ENCODE measurements at places on chromosomes 13 and 19.

DNA sequence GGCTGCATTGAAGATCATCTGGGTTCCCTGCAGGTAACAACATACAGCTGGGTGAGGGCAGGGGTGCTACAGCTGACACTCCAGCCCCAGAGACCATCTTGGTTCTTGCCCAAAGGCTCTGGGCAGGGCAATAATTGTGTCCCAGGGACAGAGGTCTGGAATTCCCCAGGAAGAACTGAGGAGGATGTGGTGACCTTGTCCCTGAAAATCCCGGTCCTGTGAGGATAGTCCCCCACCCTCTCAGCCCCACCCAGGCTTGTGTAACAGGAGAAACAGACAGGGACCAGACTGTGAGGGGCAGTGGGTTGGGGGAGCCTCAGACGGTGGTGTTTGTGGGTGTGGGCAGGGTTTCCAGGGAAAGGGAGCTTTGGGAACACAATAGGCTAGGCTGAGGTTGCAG is 63.5 kb downstream of the COLGALT1 start:
- DNase-seq: no peak

DNA sequence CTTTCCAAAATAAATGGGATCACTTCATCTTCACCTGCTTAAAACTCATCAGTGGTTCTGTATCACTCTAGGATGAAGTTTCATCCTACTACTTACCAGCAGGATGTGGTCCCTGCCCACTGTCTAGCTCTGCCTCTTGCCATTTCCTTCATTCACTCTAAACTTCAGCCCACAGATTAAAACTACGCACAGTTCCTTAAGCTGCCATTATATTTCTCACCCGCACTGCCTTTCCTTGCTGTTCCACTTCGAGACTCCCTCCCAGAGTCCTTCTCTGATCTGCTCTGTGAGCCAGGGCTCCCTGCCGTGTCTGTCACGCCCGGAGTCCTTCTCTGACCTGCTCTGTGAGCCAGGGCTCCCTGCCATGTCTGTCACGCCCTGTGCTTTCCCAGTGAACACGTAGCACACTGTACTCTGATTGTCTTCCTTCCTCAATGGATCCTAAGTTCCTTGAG is 52.0 kb upstream of the NPAS1 start:
- no peak for DNase-seq

GRCh38 chr19:58520257-58520599 is 618 bp upstream of the ZBTB45 start:
- DNase-seq: no peak

- no peak for DNase-seq
These were observed 190.6 kb downstream of the TUBA3C start for GRCh38 chr13:18991060-18991459.

DNA sequence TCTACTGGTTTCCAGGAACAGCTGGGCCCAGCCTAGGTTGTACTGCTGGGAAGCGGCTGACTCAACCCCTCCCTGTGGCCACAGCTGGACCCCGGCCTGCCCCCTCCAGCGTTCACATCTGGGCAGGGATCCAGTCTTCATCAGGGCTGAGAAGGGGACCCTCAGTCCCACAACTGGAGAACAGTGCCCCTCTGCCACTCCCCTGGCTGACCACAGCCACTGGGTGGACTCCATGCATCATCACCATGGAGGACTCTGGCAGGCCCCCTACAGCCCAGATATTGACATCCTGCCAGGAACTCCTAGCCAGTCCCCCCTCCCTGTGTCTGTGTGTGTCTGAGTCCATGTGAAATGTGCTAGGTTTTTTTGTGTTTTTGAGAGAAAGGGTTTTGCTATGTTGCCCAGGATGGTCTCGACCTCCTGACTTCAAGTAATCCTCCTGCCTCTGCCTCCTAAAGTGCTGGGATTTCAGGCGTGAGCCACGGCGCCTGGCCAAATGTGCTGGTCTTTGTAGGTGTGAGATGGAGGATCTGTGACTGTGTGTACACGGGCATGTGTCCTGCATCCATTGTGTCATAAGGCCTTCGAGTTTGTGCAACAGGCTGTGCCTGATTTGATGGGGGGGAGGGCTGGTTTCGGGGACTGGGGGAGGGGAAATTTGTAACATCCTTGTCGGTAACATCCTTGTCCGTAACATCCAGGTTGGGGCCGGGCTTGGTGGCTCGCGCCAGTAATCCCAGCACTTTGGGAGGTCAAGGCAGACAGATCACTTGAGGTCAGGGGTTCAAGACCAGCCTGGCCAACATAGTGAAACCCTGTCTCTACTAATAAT is 4.0 kb upstream of the HOOK2 start:
- peak; percentile 97 for DNase-seq

DNA sequence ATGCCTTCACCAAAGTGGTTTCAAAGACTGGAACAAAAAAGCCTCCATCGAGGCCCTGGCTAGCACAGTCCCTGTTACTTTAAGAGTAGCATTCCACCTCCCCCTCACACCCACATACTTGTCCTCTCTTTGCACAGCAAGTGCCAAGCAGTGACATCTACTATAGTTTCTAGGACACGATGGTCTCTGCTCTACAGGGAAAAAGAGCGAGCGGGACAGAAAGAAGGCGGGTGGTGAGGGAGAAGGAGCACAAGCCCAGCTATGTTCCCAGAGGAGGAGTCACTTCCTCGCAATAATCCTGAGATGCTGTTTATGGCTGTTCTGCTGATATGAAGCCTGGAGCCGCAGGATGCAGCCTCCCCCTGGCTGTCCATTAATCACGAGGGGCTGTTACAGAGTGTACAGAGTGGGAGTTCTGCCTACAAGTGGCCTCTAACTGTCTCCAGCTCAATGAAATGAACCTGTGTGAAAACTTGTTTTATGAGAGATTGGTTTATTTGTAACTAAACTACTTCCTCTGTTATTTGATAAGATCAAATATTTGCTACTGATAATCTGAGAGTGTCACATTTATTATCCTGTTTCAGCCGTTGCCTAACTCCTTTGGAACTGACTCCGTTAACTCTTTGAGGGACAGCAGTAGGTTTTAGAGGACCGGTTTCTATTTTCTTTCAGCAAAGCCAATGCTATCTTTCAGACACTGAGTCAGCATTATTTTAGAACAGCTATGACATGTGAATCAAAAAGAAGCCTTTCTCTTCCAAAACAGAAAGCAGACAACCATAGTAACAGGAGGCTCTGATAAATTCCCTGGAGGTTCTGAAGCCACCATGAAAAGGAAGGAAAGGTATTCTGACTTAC is 208.0 kb downstream of the SPRY2 start:
- DNase-seq: peak; percentile 78

- DNase-seq: no peak
These were observed 26.4 kb downstream of the CLEC4M start for GRCh38 chr19:7789447-7789846.

DNA sequence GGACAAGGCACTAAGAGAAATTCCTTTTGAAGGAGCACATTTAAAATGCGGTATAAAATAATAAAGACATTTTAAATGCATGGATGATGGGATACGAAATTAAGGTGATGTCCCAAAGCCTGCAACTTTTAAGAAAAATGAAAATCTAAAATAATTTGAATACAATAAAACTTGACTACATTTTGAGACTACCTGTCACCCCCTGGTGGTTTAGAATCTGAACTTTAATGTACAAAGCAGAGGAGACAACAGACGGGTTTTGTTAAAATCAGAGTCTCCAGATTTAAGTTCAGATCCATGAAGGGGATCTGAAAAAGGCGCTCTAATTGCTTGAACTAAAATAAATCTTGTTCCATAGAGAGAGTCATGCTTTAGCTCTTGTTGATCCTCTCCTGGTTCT is 1129.3 kb upstream of the PCDH20 start:
- peak; percentile 1 for DNase-seq

- no peak for DNase-seq
These were observed 23.5 kb downstream of the ZNF574 start for GRCh38 chr19:42099336-42099925.

Measured in choroid plexus epithelial cell (primary cell).